T-helper 22 cell (primary cell): ENCODE measurements at places on chromosomes 6 and 20.

DNA sequence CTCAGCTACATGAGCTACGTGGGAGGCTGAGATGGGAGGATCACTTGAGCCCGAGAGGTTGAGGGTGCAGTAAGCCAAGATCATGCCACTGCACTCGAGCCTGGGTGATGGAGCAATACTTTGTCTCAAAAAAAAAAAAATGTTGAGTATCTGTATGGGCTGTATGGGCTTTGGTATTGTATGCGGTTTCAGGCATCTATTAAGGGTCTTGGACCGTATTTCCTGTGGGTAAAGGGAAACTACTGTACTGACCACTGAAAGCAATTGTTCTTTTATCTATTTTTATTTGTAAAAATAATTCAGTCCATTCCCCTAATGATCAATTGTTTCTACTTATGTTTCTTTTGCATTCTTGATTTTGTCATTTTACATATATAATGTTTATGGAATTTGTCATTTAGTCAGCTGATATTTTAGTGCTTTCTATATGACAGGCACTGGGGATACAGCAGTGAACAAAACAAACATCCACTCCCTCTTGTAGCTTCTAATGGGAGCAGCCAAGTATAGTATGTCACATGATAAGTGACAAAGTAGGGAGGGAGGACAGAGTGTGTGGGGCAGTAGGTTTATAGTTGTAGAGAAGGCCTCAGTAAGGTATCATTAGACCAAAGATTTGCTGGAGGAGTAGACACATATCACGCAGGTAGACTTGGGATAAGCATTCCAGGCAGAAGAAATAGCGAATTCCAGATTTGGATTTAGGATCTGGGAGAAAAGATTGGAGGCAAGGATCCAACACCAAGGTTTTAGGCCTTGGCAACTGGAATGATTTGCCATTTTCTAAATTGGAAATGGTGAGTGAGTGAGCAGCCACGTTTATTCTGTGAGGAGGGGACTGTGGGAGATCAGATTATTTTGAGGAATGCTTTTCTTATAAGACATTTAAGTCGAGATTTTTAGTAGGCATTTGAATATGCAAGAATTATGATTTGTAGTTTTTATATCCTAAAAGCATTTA is 6.0 kb downstream of the PCMT1 start:
- DNase-seq: no peak

- DNase-seq: no peak
Observed at GRCh38 chr6:85364344-85364743, 85.5 kb upstream of the NT5E start.

- DNase-seq: no peak
Observed at GRCh38 chr6:109183109-109183650, 87.9 kb downstream of the CEP57L1 start.

- no peak for DNase-seq
Observed at GRCh38 chr20:50992733-50993457, 30.0 kb downstream of the KCNG1 start.

DNA sequence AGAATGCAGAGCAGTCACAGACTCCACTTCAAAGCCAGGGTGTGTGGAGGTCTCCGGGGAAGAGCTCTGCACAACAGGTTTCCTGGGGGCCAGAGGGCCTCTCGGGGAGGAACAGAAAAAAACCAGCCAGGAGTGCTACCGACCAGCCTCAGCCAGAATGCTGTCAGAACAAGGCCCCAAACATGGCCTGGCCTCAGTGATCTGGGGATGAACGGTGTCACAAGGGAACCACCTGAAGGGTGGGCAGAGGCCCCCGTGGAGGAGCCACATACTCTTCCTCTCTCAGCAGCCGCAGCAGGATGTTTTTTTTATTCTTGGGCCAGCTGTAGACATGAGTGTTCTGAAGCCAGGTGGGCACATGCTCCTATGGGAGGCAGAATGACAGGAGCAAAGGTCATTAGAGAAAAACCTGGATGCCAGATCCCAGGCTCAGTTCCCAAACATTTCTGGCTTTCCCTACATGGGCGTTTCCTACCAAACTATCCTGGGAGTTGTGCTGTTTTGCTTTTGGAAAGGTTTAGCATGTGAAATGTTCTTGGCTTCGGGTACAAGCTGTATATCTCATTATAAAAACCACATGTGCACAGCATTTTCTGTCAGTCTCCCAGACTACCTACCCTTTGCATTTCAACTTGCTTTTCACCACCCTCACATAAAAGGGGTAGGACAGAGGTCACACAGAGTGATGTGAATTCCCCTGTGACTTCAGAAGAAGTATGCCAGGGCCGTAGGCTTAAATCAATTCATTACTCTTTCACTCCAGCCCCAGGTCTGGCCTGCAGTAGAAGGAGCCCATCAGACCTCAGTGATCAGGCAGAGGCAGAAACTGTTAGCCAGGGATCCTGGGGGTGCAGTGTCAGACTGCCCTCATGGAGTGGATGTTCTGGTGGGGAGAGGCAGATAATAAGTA is 46.2 kb downstream of the TRAF3IP2 start:
- DNase-seq: no peak

DNA sequence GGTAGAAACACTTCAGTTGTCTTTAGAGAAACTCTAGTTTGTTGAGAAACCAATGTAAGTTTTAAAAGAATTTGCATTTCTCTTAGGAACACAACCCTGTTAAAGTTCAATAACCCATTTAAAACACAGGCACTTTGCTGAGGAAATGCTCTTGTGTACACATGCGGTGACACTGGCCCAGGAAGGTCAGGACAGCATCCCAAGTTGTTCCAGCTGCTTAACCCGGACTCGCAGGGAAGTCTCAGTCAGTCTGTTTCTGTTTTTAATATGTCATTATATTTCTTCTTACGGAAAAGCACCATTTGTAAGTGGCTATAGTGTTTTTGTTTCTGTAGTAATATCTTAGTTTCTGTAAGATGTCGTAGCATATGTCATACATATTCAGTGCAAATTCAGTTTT is 36.9 kb downstream of the RIN2 start:
- no peak for DNase-seq

DNA sequence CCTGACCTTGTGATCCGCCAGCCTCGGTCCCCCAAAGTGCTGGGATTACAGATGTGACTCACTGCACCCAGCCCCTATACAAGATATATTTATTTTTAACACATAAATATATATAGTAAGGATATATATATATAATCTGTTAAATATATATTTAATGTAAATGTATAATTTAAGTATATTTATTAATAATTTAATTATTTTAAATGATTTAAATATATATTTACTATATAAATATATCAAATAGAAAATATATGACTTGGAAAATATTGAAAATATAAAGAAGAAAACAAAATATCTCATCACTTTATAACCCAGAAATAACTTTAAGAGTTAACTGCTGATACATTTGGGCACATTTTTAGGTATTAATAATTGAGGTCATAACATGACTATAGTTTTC is 324.7 kb downstream of the SYNE1 start:
- DNase-seq: no peak
